AG04450 (cell line): ENCODE measurements at places on chromosomes 11 and 22.

DNA sequence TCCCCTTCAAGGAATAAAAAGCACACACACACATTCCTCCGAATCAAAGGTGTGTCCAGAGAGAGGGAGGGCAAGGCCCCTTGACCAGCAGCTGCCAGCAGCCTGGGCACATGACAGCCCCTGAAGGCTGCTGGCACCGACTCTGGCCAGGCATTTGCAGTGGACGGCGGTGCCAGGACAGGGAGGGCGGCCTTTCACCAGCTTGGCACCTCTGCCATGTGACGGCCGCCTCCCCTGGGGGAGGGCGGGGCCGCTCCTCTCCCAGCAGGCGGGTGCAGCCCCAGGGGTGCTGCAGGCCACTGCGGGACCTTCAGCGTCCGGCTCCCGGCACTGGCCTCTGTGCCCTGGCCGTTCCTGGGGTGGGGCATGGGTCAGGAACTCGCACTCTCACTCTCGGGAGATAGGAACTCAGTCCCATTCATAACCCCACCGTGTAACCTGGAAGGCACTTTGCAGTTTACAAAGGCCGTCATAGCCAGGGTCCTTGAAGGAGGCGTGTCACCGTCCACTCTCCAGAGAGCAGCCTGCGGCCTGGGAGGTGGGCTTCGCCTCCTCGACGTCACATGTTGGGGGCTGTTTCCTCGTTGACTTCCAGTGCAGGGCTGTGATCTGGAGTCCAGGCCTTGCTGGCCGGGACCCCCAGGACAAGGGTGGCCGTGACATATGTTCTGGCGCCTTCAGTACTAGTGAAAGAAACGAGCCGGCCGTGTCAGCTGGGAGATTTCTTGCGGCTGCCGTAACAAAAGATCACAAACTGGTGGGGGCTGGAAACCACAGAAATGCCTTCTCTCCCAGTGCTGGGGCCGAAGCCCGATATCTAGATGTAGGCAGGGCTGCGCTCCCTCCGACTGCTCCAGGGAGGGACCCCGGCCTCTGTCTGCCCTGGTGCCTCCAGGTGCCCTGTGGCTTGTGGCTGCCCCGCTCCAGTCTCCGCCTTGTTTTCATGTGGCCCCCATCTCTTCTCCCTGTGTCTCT lies 39.9 kb upstream of the SMIM38 start:
- no peak for DNase-seq

DNA sequence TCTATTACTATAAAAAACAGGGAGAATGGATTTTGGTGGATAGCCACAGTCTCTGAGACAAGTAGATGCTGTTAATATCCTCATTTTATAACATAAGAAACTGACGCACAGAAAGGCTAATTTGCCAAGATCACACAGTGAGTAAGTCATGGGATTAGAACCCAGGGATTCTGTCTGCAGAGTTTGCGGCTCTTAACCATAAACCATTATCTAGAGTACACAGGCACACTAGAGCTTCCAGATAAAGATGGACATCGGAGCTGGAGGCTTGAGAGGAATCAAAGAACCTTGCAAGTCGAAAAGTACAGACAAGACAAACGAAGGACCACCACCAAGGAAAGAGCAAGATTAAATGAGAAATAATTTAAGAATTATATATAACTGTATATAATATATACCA lies 11.3 kb downstream of the LGALS12 start:
- no peak for DNase-seq

- DNase-seq, result no peak
Observed at GRCh38 chr11:87600938-87601337, 563.2 kb downstream of the TMEM135 start.

DNA sequence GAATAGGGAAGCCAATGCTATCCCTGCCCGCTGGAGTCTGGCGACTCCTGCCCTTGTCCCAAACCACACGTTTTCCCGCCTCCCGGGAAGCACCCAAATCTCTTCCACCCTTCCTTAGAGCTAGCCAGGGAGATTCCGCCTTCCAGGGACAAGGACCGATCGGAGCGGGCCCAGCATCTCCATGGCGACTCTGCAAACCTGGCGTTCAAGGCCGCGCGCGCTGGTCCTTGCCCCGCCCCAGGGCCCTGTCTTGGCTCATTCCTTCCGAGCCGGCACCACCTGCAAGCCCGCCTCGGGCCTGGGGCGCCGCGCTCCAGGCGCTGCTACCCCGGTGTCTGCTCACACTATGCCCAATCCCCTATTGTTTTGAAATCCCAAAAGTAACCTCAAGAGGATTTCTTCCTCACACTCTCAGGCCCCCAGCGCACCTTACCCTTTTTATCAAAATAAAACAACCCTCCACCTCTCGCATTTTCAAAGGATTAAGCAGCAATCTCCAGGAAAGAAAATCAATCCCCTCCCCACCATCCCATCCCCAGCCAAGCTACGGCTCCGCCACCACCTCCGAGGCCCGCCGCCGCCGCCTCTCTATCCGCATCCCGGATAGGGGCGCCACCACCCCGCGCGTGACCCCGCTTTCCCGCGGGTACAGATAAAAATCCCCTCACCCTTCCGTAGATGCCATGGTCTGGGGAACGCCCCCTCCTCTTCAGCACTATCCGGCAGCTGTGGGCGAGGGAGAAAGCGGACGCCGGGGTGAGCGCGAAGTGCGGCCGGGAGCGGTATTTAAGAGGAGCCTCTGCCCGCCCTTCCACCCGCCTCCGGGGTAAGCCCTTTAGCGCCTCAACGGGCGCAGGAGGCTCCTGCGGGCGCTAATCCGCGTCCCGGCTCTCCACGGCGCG lies 825 bp downstream of the SLC1A2 start:
- no peak for DNase-seq

DNA sequence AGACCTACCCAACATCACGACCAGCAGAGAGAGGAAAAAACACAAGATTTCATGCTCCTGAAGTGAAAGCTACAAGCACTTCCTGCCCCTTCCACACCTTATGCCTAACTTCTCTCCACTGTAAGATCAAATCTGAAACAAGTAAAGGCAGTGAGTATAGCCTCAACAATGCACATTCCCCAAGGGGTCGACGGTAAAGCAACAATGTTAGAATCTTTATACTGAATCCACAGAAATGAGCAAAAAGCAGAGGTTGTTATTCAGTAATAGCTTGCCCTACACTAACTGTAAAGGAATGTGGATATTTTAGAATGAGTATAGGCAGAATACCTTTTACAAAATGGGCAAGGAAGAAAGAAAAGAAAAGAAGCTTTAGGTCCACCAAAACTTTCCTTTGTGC lies 15.6 kb downstream of the ARFGAP3 start:
- no peak for DNase-seq

DNA sequence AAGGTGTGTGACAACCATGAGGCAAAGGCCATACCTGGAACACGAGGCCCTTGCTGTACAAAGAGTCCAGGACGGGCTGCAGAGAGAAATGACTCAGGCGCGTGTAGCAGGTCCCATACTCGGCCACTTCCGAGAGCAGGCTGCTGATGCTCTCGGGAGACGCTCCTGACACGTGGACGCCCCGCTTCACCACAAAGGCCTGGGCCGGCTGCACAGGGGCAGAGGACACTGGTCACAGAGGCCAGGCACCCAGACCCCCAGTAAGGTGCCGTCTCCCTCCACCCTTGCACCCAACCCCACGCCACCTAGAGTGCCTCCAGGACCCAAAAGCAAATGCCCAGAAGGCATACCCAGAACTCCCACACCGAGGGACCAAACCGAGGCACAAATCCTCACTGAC lies 15.5 kb downstream of the TUBGCP6 start:
- DNase-seq, result no peak

- DNase-seq, result no peak
Observed at GRCh38 chr22:49155770-49156580, 671.7 kb downstream of the BRD1 start.

- no peak for DNase-seq
Observed at GRCh38 chr11:95335989-95336388, 105.0 kb upstream of the SESN3 start.

DNA sequence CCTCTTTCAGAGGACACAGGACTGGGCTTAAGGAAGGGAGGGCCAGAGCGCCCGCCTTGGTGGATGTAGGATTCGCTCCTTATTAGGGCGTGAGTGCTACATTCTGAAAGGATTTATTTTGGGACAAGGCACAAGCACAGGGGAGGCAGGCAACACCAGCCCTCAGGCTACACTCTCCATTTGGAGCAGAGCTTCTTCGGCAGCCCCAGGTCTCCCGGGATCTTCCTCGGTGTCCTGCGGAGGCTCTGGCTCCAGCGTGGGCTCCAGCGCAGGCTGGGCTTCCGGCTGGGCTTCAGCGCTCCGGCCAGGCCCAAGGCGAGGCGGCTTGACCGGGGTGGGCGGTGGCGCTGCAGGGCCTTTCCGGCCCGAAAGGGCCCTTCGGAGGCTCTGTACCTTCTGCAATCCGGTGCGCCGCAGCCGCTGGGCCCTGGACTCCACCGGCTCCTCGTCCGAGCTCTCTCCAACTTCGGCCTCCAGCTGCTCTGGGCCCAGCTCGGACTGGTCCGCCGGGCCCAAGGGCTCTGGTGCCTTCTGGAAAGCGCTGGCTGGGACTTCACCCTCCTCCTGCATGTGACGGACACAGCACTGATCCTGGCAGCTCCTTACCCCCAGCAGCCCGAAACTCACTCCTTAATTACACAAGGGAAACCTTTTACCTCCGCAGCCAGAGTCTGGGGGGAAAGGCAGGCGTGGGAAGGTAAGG lies 1.1 kb downstream of the CAVIN3 start:
- DNase-seq, result no peak

- DNase-seq, result no peak
Observed at GRCh38 chr22:24230911-24231656, 13.8 kb downstream of the GGT5 start.

- no peak for DNase-seq
Observed at GRCh38 chr22:23289851-23290724, 109.8 kb downstream of the BCR start.

DNA sequence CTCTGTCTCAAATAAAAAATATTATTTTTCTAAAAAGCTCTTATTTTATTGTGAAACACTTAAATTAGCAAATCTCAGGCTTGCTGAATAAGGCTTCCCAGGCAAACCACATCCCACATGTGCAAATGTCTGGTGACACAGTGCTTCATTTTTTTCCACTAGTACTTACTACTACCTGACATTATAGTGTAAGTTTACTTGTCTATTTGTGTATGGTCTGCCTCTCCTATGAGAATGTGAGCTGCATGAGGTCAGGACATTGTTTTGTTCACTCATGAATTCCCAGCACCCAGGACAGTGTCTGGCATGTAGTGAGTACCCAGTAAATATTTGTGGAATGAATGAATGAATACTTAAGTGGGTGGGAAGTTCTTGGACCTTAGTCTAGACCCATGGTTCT lies 103.1 kb downstream of the PTPRJ start:
- no peak for DNase-seq

DNA sequence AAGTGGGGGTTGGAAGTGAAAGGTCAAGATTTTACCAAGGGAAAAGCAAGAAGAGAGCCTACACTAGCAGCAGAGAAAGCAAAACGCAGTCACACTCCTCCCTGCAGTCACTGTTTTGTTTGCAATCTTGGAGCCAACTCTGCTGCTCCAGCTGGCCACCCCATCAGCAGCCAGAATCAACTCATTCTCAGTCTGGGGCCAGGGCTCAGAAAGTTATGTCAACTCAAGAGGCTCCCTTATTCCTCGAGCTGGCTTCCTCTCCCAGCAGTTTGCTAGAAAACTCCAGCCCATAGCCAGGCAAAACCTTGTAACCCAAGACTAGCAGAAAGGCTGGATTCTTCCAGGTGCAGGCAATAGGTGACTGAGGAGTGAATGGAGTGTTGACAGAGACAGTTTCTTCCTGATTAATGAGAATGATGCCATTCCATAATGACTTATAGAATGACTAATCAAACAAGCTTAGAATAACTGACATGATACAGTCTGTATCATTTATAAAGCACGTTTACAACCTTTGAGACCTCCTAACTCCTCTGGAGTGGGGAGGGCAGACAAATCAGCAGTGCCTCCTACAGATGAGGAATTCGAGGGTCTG lies 53.4 kb downstream of the P4HA3 start:
- peak; percentile 55 for DNase-seq

- DNase-seq, result no peak
Observed at GRCh38 chr11:90556606-90557005, 333.8 kb upstream of the CHORDC1 start.

- DNase-seq, result peak; percentile 13
Observed at GRCh38 chr11:105862736-105863367, 159.2 kb downstream of the MSANTD4 start.

DNA sequence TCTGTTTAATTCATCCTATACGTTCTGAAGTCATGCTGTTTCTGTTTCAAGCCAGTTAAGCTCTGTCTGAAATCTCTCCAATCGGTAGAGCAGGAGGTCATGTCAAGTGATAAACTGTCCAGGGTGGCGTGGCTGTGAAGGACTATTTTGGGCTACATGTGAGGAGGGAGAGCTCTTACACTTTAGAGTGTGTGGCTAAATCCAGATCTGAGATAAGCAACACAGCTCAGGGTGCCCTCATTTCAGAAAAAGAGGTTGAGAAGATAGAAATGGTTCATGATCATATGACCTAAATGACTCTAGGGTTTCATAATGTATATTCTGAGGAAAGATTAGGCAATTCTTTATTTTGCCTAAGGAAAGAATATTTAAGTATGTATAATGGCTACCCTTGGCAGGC lies 8.4 kb downstream of the BLID start:
- no peak for DNase-seq

DNA sequence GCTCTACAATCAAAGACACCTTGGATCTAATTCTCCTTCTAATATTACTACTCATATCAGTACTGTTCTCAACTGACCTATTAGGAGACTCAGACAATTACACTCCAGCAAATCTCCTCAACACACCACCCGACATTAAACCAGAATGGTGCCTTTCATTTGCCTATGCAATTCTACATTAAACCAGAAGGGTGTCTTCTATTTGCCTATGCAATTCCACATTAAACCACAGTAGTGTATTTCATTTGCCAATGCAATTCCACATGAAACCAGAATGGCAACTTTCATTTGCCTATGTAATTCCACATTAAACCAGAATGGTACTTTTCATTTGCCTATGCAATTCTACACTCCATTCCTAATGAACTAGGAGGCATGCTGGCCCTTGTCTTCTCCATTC lies 15.3 kb upstream of the APOL3 start:
- no peak for DNase-seq

GRCh38 chr11:44702889-44703288 lies 23.9 kb upstream of the TSPAN18 start:
- DNase-seq, result no peak

GRCh38 chr11:19873730-19874129 lies 161.1 kb downstream of the NAV2 start:
- DNase-seq, result no peak

GRCh38 chr11:20031155-20032001 lies 128.9 kb downstream of the DBX1 start:
- DNase-seq, result peak; percentile 78

- no peak for DNase-seq
Observed at GRCh38 chr11:120128392-120129119, 9.4 kb downstream of the TRIM29 start.

DNA sequence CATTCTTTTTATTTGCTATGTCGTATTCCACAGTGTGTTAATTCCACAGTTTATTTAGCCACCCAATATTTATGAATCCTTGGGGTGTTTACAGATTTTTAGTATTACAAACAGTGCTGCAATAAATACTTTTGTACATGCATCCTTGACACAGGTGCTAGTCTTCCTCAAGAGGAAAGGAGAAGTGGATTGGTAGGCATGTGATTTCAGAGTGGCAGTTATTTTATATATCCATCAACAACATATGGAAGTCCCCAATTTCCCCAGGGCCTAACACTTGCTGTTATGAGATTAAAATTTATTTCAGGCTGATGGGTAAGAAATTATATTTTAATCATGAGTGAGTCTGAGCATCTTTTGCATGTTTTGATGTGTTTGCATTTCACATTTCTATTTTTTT lies 17.9 kb downstream of the TRIM44 start:
- DNase-seq, result no peak

- no peak for DNase-seq
Observed at GRCh38 chr22:38943201-38943600, 14.2 kb upstream of the APOBEC3A start.
